GM19239 (cell line): ENCODE measurements at places on chromosomes 2 and 18.

DNA sequence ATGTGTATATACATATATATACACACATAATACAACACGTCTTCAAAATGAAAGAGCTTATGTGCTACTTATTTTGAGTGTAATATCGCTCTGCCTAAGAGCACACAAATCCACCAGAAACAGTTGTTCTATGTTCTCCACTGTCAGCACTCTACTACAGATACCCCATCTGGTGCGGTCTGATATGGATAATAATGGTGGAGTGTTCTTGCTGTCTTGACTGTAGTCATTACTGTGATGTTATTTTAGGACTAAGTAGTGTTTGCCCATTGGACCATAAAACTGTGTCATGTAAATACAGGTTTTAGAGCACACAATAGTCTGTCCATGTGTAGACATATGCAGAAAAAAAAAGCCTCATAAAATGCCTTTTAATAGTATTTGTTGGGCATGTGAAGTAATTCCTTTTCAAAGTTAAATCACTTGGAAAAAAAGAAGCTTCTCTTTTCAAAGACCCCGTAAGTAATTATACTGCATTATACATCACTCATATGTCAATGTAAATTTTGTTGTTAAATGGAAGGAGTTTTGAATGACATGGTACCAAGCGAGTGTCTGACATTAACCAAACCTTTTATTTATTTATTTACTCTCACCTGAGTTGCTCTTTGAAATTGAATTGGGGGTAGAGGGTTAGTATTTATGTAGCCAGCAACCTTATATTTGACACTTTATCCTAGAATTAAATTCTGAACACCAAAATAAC, 1249.2 kb upstream of the ZEB2 start:
- DNase-seq, result no peak

GRCh38 chr2:143694335-143694734, 565.1 kb downstream of the ARHGAP15 start:
- DNase-seq, result no peak

DNA sequence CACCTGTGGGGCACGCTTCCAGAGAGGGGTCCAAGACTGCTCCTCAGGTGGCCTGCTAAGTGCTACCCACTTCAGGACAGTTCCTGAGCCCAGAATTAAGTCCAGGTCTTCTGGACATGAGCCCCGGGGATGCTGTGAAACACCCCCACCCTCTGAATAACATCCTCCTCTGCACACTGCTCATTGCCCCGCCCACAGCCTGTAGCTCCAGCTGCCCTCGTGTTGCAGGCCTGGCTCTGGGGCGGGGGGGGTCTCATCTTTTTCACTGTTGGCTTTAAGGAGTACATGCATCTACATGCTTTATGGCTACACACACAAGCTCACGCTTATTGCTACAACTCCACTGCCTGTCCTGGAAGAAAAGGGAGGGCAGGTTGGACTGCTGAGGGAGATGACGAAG, 92.8 kb downstream of the PTGR3 start:
- no peak for DNase-seq

- no peak for DNase-seq
Observed at GRCh38 chr18:74454279-74454751, 2.8 kb downstream of the DIPK1C start.

GRCh38 chr2:61995065-61995464, 89.6 kb downstream of the COMMD1 start:
- no peak for DNase-seq

DNA sequence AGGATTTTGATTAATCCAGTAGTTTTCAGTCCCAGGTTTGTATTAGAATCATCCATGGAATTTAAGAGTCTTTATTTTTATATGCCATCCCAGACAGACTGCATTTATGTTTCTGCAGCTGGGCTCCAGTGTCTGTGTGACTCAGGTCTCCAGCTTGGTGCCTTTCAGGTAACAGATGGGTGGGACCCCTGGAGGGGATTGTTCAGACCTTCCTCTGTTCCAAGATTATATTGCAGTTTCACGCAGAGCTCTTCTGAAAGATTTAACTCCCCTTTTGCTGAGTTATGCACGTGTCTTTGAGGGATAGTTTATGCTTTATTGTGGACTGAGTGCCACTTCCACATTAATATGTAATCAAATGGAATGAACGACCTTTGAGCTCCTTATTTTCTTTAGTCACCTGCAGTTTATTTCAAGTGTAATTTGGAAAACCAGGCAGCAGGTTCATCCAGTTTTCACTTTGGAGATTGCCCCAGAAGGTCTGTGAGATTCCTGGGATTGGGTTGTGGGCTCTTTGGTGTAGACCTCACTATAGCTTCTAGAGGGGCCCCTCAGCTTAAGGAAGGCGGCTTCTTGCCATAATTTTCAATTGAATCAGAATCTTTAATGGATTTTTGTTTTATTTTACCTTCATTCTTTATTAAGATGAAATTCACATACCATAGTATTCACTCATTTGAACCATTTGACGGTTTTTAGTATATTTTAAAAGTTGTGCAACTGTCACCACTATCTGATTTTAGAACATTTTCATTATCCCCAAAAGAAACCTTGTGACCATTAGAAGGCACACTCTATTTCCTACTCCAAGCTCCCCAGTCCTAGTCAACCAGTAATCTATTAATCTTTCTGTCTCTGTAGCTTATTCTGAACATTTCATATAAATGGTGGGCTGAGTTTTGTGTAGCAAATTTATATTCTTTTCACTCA, 135.0 kb downstream of the WDSUB1 start:
- DNase-seq, result no peak

- no peak for DNase-seq
Observed at GRCh38 chr2:36889795-36890194, 76.5 kb downstream of the STRN start.

- DNase-seq, result no peak
Observed at GRCh38 chr2:109062859-109063700, 65.9 kb upstream of the SH3RF3 start.

GRCh38 chr2:109032229-109032820, 43.3 kb upstream of the EDAR start:
- no peak for DNase-seq

GRCh38 chr2:85071096-85071495, 62.1 kb upstream of the TCF7L1 start:
- no peak for DNase-seq

DNA sequence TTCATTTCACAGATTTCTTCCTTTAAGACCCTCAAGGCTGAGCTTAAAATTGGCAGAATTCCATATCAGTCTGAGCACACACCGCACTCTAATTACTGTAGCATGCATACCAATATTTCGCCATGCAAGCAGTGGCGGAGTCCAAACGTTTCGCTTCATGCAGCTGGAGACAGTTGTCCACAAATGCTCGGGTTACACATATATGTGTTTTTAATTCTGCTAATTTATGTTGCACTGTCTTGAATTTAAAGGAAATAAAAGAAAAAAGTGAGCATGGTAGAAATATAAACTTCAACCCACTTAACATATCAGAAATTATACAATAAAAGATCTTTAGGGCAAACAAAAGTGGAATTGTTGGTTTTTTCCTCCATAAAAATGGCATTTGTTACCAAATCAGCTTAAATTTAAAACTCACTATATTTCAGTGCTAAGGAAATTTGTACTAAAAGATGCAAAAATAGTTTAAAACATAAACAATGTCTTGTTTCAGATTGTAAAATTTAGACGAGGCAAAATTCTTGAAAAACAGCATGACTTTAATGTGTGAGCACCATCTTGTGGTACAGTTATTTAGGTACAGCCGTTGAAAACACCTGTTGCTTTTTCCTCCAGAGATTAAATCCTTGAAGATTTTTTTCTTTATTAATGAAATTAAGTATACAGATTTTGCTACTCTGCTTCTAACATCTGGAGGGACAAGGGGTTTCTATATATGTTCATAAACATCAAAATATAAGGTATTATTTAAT, 24.1 kb upstream of the KANSL1L start:
- DNase-seq, result no peak

- no peak for DNase-seq
Observed at GRCh38 chr2:121099329-121100290, 185.4 kb downstream of the TFCP2L1 start.

DNA sequence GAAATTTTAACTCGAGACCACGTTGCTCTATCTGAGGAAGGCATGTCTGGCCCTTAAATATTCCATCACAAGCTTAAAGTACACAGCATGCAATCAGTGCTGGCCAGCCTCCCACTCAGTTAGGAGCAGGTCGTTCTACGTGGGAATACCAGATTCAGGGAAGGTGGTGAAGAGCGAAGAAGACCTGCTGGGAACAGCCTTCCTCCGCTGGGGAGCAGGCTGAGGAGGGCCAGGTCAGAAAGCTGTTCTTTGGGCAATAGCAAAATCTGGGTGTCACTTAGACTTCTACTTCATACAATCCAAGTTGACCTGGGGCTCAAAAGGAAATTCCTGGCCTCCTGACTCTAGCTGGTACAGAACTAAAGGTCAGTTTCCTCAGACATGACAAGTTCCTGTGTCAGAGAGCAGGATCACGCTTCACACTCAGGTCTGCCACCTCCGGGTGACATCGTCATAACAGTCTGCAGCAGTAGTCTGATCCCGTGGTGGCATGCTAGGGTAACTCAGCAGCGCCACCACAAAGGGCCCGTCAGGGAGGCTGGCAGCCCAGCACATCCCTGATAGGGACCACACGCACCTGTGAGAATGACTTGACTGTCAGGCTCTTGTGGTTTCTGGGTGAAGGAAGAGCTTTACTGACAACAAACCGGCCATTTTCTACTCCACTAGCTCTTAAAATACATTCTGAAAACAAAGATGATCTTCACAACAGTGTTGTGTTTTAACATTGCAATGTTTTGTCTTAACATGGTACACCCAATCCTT, 35.2 kb upstream of the NAPG start:
- peak; percentile 54 for DNase-seq

DNA sequence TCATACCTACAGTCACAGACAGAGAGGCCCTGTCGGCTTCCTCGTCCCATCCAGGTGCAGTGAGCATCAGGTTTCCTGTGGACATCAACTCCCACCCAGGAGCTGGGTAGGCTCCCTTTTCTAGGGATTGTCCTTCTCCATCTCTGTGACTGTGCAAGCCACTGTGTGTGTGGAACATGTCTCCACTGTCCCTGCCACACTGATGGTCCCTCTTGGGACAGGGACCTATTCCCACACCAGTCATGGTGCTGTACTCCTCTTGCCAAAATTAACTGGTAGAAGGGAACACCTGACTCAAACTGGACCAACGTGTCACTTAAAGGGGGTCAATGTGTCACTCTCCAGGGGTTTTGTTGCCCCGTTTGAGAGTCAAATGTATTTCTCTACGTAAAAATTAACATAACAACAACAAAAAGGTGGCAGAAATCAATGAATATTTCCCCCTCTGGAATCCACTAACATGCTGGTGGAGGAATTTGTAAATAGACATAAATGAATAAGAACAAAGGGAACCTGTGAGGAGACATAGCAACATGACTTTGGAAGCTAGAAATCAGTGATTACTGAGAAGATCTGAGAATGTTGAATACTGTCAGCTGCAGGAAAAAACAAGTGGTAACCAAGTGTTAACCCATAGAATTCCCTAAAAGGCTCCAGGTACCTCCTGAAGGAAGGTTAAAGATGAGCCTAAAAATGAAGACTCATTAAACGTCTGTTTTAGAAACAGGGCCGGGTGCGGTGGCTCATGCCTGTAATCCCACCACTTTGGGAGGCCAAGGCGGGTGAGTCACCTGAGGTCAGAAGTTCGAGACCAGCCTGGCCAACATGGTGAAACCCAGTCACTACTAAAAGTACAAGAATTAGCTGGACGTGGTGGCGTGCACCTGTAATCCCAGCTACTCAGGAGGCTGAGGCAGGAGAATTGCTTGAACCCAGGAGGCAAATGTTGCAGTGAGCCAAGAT, 40.4 kb downstream of the SH2D6 start:
- DNase-seq, result no peak
